Large intestine (tissue), 12 donors: ENCODE measurements at places on chromosomes 2 and 18.

- no peak for DNase-seq
Measured at GRCh38 chr2:239313776-239314175, 87.0 kb downstream of the HDAC4 start.

DNA sequence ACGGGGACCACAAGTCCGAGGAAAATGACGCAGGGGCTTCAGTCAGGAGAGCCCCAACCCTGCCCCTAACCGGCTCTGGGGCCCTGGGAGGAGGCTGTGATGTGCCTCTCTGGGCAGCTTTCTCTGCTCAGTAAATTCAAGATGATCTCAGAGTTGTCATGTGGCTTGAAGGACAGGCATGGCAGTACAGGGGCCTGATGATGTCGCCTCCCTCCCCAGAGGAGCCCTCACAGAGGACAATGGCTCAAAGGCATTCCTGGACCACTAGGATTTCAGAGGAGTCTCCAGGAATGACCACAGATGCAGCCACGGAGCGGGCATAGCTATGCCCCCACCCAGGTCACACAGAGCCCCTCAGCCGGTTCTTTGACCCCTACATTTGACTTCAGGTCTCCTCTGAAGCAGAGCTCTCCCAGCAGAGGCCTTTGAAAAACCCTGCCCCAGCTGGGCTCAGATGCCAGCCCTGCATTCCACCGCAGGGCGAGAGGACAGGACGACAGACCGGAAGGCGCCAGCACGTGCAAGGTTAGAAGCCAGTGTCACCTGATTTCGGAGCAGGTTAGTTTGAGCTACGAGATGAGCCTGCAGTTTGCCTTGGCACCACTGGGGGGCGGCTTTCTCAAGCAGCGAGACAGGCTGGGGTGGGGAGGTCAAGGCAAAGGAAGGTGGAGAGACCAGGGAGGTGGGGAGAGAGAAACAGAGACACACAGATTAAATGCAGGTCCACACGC lies 39.2 kb downstream of the BIN1 start:
- peak; percentile 84 for DNase-seq

- DNase-seq = peak; percentile 83
Measured at GRCh38 chr2:60530660-60531281, 22.7 kb downstream of the BCL11A start.

- no peak for DNase-seq
Measured at GRCh38 chr2:79355569-79355968, 157.3 kb upstream of the CTNNA2 start.

- no peak for DNase-seq
Measured at GRCh38 chr2:150860301-150860700, 372.8 kb upstream of the RND3 start.

- DNase-seq = peak; percentile 2
Measured at GRCh38 chr2:177543007-177543760, 150.6 kb downstream of the AGPS start.

GRCh38 chr18:24500766-24501165 lies 40.3 kb downstream of the HRH4 start:
- DNase-seq = no peak

GRCh38 chr18:62605685-62606084 lies 82.9 kb downstream of the ZCCHC2 start:
- no peak for DNase-seq

DNA sequence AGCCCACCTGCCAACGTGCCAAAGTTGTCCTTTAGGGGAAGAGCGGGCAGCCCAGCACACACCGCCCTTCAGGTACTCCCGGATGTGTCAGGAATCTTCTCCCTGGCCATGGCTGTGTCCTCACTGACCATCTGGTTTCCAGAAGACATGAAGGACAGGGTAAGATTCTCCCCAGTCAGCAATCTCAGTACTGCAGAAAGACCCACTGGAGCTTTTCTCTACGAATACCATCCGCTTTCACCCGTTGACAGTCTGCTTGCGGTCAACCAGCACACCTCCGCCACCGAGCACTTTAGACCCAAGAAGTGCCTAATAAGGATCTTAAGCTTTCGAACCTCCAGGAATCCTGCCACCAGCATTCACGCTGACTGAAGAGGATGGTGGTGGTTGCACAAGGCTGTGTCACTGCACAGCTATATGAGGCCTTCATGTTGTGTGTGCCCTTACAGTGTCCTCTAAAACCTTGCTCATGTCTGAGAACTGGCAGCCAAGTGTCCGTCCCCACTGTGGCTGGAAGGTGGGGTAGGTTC lies 42.7 kb upstream of the ITM2C start:
- DNase-seq = no peak

DNA sequence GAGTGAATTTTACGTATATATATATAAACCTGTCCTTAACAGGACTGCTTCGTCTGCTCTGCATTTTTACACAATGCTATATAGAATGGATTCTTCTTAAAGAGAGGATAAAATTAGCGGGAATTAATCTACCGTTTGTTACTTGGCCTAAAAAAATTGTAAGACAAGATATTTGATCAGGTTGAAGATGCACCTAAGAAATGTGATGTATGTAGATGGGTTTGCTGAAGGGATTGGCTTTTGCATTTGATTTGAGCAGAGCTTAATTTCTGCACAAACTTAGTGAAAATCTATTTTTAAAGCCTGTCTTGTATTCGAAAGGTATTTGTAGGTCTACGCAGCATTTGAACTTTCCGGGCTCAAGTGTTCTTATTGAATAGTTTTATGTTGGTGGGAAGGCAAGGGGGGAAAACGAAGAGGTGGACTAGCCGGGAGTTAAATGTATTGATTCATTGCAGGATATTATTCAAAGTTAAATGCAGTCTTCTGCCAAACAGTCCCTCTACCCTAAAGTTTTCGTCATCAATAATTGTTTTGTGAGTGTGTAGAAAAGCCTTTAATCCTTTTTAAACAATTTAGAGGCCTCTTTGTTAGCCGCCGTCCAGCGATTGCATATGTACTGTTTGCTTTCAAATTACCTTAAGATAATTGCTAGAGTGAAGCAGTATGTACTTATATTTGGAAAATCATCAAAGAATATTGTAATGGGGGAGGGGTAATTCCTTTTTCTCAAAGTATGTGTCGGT lies 1.2 kb downstream of the PPP1CB start:
- DNase-seq = no peak

DNA sequence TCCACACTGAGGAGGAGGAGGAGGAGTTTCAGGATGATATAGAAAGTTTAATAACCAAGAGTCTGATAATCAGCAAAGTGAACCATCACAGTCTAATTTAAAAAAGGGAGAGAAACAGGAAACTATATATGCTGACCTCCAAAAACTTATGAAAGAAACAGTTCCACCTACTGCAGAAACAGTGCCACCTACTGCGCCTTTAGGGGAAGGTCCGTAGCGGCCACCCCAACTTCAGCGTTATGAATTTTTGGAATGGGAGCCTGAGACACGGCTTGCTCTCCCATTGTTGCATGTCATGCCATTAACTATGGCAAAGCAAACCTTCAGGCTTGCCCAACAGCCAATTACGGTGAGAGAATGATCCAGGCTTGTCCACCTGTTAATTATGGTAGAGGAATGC lies 1719.2 kb upstream of the LRRTM1 start:
- no peak for DNase-seq

DNA sequence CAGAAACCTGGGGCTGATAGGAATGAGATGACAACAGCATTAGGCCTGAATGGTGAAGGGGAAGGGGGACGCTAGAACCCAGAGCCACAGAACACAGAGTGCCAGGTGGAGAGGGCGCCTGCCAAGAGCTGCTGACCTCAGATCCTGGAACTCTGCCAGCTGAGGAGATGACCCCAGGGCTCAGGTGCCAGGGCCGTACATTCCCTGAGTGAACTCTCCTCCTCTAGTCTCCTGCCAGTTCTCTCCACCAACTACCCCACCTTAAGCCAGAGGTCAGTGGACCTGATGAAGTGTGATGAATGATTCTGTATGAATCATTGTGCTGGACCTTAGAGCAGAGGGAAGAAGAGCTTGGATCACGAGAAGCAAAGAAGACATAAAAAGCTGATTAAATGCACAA lies 1582.2 kb upstream of the ACVR2A start:
- DNase-seq = no peak

- peak; percentile 56 for DNase-seq
Measured at GRCh38 chr2:30255466-30256408, 24.4 kb downstream of the LBH start.

- no peak for DNase-seq
Measured at GRCh38 chr2:16020389-16021008, 80.1 kb downstream of the MYCN start.

GRCh38 chr2:102839668-102840388 lies 78.0 kb downstream of the TMEM182 start:
- DNase-seq = peak; percentile 9

DNA sequence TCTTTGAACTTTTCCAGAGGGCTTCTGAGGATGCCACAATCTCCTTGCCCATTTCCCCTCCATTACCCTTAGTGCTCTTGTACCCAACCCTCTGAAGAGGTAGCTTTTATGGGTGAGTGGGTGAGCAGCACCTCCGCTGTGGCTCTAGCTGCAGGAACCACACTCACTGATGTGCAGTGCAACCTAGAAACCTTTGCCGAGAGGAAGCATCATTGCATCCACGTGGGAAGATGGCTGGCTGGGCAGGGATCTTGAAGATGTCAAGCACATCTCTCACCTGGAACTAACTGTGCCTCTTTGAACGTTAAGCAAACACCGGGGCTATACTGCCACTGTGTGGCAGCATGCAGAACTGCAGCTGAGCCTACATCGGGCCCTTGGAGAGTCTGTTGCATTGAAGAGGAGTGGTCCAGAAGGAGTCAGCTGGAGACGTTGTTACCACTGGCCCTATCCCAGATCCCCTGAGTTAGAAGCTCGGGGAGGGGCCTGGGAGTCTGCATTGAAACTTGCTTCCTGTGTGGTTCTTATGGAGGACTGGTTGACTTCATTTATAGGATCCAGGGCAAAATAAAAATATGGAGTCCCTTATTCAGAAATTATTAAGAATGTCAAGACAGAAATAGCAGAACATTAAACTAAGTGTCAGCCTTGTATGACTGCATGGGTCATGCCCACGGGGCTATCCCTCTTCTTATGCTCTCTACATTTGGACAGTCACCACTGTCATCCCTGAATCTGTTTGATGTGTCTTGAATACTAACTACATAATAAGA lies 28.7 kb downstream of the IGFBP5 start:
- peak; percentile 73 for DNase-seq

- no peak for DNase-seq
Measured at GRCh38 chr2:140565756-140566155, 1565.1 kb downstream of the LRP1B start.

- no peak for DNase-seq
Measured at GRCh38 chr2:240708457-240708856, 16.8 kb downstream of the AQP12A start.

- DNase-seq = no peak
Measured at GRCh38 chr2:222900354-222900753, 39.5 kb downstream of the ACSL3 start.

DNA sequence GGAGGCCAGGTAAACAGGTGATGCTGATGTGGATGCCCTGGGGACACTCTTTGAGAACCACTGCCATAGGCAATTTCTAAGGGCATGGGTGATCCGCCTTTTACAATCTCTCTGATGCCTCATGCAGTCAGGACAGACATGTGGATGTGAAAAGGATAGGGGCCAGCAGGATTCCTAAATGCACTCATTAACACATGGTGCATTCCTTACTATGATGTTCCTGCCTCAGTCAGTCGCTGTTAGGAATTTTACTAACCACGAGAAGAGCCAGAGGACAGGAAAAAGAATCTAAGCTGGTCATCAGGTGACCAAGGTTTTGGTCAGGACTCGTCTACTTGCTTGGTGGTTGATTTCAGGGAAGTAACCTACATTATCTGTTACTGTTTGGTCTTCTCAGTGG lies 191.0 kb downstream of the ARL4C start:
- no peak for DNase-seq

DNA sequence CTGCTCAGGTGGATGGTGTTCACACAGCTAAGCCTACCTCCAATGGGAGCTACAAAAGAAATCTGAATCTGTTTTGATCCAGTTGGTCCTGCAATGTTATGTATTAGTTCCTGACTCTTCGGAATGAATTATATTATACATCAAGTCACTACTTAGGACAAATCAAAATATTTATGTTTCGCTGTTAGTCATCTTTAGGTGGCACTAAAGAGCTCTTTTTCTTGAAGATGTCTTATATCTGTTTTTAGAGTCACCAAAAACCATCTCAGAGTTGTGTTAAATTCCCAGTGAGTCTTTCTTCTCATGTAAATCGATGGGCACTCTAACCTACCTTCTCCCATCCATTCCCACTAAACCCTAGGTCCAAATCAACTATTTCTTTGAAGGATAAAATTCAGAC lies 2.2 kb downstream of the DNER start:
- DNase-seq = no peak

DNA sequence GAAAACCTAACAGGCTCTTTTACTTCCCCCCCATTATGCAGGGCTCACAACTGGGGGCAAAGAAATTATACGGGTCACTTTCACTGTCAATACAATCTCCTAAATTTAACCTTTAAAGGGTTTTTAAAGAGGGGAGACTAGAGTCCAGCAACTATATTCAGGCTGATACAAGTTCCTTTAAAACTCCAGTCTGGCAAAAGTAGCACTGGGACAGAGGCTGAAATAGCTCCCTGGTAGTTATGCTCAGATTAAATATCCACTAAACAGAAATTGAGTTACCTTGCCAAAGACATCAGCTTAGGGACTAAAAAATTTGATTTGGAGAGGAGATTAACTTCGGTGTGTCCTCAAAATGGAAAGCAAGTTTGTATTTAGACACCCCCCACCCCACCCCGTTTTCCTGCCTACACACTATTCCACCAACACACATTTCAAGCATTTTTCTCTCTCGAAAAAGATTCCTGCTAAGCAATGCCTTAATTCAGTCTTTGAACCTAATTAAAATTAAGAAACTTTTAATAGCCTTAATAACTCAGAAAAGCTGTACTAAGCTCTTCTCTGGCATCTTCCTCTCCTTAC lies 127.2 kb downstream of the OSBPL1A start:
- DNase-seq = no peak

GRCh38 chr2:48749291-48750127 lies 6.0 kb downstream of the LHCGR start:
- no peak for DNase-seq

DNA sequence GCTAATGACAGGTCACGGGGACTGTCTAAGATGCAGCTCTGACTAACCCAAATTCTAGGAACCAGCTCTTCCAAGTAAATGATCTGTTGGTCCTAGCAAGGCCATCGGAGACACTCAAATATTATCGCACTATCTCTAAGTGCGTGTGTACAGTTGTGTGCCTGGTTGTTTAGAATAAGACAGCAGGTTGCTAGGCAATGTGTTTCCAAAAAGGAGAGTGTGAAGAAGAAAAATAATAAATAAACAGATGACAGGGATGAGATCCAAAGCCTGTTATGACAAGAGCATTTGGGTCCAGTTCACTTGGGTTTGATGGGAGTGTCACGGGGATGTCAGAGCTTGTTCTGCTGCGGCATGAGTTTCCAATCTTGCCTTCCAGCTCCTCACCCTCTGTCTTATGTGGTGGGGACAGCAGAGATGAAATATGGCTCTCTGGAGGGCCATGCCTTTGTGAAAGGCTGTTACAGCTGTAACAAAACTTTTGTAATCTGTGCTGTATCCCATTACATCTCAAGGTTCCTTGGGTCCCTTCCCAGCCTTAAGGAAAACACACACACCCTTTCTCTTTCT lies 127.5 kb upstream of the TNP1 start:
- DNase-seq = no peak

GRCh38 chr2:240965905-240966456 lies 32.4 kb upstream of the SNED1 start:
- no peak for DNase-seq

GRCh38 chr2:96870626-96871255 lies 861 bp upstream of the SEMA4C start:
- DNase-seq = no peak
